ENCODE measurements at places on chromosomes 16 and 17. TPM values are rescaled to one million over a fixed set of nuclear protein-coding genes. Genes with fewer than 3 reads are reported as not detected.
A peak's percentile ranks its signal among the peaks of the same experiment; 100 is the strongest.

DNA sequence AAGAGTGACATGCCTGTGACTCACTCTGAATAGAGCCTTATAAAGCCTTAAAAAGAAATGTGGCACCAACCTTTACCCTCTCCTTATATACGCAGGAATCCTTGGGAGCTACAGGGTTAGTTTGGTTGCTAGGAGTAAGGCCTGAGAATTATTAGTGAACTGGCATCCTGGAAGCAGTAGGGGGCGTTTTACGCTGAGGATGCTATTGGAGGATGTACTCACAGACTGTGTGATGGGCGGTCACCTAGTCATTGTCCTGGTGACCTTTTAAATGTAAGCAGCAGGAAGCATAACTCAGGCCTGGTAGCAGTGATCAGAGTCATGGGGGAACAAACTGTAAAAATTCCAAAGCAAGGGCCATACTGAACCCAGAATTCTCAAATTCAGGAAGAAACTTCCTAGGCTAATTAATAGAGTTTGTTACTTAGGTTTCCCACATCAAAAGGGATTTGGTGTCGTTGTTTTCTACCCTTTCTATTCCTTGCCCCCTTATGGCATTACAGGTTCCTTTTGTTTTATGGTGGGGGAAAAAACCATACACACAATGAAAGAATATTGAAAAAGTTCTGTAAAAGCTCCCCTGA is 153.8 kb downstream of the SNX11 start:
- no peaks in the 10 kb centered on the region for H3K27me3 ChIP-seq
- no peaks in the 10 kb centered on the region for H3K36me3 ChIP-seq
- H3K4me3 ChIP-seq = no peak overlapping the region

Gene ZG16
- not detected for total RNA-seq

GRCh38 chr16:27367461-27368357 is 34.3 kb upstream of the IL21R start:
- H3K36me3 ChIP-seq = no peaks in the 10 kb centered on the region
- no peak overlapping the region for H3K4me3 ChIP-seq
- no peak overlapping the region for H3K27ac ChIP-seq

GRCh38 chr17:82677353-82677925 is 21.1 kb downstream of the RAB40B start:
- no peak overlapping the region for H3K27ac ChIP-seq
- no peak for DNase-seq
- H3K36me3 ChIP-seq = no peaks in the 10 kb centered on the region
- H3K4me3 ChIP-seq = no peak overlapping the region
- no peaks in the 10 kb centered on the region for H3K27me3 ChIP-seq

DNA sequence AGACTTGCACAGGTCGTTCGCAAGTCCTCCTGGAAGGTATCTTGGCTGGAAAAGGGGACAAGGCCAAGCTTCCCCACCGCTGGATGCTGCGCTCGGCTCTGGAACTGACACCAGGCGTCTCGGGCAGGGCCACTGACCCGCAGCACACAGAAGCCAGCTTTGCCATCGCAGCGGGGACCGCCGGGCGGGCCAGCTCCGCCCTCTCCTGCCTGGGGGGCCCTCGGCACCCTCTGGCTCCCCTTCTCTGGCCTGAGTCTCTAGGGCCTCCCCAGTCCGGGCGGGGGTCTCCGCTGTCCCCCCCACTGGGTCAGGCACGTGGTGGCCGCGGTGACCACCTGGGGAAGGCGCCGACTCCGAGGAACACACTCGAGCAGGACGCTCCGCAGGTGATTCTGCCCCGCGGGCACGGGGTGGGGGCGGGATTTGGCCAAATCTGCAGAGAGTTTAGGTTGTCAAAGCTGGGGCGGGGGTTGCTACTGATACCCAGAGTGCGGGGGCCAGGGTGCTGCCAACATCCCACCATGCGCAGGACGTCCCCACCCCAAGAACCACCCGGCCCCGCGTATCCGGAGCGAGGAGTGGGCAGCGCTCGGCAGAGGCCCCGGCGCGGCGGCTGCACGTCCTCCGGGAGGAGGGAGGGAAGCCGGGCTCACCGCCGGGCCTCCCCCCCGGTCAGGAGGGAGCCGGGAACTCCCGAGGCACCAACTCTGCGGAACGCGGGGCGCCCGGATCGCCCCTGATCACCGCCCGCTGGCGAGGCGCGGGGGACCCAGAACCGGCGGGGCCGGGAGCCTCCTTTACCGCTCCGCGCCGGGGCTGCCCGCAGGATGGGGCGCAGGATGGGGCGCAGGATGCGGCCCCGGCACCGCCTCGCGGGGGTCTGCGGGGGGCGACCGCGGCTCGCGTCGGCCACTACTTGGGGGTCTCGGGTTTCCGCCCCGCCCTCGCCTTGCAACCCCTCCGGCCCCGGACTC is 744 bp upstream of the METRNL start:
- H3K4me3 ChIP-seq = peak overlapping the region; percentile 53
- H3K4me1 ChIP-seq = peaks cover 12% of the 10 kb centered on the region
- H3K27me3 ChIP-seq = no peaks in the 10 kb centered on the region
- H3K36me3 ChIP-seq = peaks cover 5% of the 10 kb centered on the region
- no peak for DNase-seq

Gene MRPL28
- 140 TPM for total RNA-seq

Gene HOXB9
- 65.9 TPM for total RNA-seq

Gene ST6GALNAC2
- 23.0 TPM for total RNA-seq

- DNase-seq = no peak
- peaks cover 21% of the 10 kb centered on the region for H3K4me1 ChIP-seq
- no peaks in the 10 kb centered on the region for H3K36me3 ChIP-seq
- H3K27ac ChIP-seq = no peak overlapping the region
- H3K27me3 ChIP-seq = no peaks in the 10 kb centered on the region
Measured at GRCh38 chr16:85286066-85286831, 174.0 kb upstream of the CIBAR2 start.

- no peak overlapping the region for H3K27ac ChIP-seq
- no peaks in the 10 kb centered on the region for H3K27me3 ChIP-seq
- no peaks in the 10 kb centered on the region for H3K36me3 ChIP-seq
- no peaks in the 10 kb centered on the region for H3K4me1 ChIP-seq
Measured at GRCh38 chr17:77058016-77058415, 82.8 kb upstream of the SEC14L1 start.

- H3K27ac ChIP-seq = no peak overlapping the region
- H3K4me3 ChIP-seq = no peak overlapping the region
- no peak for DNase-seq
- no peaks in the 10 kb centered on the region for H3K4me1 ChIP-seq
- no peaks in the 10 kb centered on the region for H3K27me3 ChIP-seq
Measured at GRCh38 chr17:19544366-19544765, 10.7 kb downstream of the SLC47A1 start.

Gene PPP1R27
- total RNA-seq = not detected

Gene TLCD2
- 7.0 TPM for total RNA-seq

GRCh38 chr17:385178-385835 is 32.7 kb upstream of the RPH3AL start:
- no peaks in the 10 kb centered on the region for H3K27me3 ChIP-seq
- no peak overlapping the region for H3K27ac ChIP-seq
- H3K36me3 ChIP-seq = no peaks in the 10 kb centered on the region
- no peaks in the 10 kb centered on the region for H3K4me1 ChIP-seq

Gene SCGB1C2
- total RNA-seq = not detected

Gene CPHXL2
- total RNA-seq = not detected

Gene PLA2G10
- 0.23 TPM for total RNA-seq

All from Panc1 (cell line).